ENCODE measurements at places on chromosomes 6 and 20. TPM values are rescaled to one million over a fixed set of nuclear protein-coding genes. Genes with fewer than 3 reads are reported as not detected.
A peak's percentile ranks its signal among the peaks of the same experiment; 100 is the strongest.

- DNase-seq = no peak
These were observed 8.6 kb downstream of the ULBP2 start for GRCh38 chr6:149950423-149950822.

The KIF16B gene
- 8.8 TPM for total RNA-seq

GRCh38 chr6:30730601-30731435, 10.7 kb downstream of the TUBB start:
- peak; percentile 83 for DNase-seq

DNA sequence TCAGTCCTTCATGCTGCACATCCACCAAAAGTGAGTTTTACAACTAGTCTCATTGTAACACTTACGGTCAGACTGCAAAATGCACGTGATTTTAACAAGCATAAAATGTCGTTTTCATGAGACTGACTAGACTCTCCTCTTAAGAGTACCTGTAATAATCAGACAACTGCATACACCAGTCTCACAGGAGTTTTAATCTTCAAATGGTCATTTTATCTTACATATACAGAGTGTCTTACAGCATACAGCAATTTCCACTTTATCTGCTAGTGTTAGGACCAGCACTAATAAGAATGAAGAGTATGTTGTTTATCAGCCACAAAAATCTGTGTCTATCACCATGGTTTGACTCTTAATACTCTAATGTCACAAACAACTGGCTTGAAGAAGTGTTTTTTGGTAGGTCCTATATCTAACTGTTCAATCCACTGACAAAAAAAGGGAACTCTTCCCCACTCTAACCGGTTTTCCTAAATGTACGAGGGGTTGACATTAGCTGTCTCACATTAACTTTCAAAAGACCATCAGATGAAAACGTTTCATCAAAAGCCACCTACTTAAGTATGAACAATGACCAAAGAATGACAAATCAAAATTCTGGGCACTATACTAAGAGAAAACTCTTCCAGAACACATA, 1.5 kb upstream of the ASF1A start:
- peak; percentile 52 for DNase-seq

GRCh38 chr6:163291622-163292021, 122.9 kb upstream of the QKI start:
- DNase-seq = peak; percentile 67

The STMN3 gene
- total RNA-seq = 1.7 TPM

DNA sequence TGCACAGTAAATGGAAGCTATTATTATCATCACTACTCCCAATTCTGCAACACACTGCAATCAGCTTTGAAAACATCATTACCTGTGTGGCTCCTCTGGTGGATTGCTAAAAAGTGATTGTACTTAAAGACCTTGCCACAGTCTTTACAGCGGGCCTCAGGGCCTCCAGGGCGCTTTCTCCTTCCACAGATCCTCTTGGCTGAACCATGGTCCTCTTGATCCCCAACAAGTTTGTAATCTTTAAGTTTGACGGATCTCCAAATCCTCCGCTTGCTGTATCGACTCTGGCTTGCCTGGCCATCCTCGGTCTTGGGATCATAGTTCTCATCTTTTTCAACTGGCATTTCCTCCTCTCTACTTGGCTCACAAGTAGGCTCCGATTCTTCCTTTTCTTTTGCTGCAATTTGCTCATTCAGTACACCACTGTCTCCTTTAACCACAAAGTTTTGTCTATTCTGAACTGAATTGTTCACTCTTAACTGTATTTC, 2.0 kb downstream of the ZBTB24 start:
- DNase-seq = no peak

- no peak for DNase-seq
These were observed 71.4 kb downstream of the MAFB start for GRCh38 chr20:40617594-40617993.

- no peak for DNase-seq
These were observed 70.5 kb upstream of the PRL start for GRCh38 chr6:22367346-22367745.

- no peak for DNase-seq
These were observed 135.5 kb downstream of the LRRC1 start for GRCh38 chr6:53930330-53930729.

DNA sequence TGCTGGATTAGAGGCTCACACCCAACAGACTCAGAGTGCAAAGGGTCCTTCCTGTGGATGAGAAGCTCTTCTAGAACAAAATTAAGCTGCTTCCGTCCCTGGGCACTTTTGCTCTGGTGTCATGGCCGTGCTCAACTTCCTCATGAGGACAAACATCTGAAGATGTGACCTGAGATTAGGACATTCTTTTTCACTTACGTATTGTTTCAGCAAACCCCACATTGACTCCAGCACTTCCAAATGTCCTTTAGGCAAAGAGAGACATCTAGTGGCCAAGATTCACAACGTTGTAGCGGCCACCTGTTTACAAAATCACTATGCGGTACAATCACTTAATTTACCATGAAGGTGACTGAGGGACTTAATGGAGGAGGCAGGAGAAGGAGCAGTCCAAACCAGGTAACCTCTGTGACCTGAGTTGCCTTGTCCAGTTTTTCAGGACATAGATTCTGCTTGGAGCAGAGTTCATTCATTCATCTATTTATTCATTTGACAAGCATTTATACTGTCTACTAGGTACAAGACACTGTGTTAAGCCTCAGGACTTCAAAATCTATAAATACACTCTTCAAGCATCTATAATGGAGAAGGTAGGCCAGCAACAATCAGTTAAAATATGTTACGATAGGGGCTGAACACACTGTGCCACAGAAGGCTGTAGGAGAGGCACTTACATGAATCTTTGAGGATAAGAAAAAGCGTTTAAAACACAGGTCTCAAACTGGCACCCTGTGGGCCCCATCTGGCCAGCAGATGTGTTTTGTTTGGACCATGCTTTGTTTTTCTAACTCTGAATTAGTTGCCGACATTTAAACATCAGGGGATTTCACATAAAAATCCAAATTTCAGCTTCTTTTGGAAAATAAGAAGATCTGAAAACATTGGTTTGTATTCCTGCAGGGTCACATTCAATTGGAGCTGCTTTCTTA, 5.6 kb upstream of the ADGRF1 start:
- DNase-seq = peak; percentile 94

DNA sequence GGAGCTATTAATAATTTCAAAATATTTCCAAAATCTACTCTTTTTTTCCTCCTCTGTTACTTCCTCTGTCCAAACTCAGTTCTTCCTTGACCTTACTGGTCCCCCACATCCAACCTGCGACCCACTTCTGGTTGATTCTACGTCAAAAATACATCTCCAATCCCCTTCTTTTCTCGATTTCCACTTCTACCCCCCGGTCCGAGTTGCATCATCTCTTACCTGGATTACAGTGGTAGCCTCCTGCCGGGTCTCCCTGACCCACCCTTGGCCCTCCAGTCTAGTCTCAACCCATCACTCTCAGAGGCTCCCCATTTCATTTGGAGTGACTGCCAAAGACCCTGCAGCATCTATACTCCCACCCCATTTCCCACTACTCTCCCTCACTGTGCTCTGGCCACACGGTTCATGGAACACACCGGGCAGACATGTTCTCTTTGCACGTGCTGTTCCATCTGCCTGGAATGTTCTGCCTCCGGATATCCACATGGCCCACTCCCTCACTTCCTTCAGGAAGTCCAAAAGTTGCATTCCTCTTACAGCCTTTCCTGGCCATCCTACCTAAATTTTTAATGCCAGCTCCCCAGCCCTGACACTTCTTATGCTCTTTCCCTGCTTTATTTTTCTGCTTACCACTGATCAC, 6.1 kb upstream of the CCND3 start:
- no peak for DNase-seq

DNA sequence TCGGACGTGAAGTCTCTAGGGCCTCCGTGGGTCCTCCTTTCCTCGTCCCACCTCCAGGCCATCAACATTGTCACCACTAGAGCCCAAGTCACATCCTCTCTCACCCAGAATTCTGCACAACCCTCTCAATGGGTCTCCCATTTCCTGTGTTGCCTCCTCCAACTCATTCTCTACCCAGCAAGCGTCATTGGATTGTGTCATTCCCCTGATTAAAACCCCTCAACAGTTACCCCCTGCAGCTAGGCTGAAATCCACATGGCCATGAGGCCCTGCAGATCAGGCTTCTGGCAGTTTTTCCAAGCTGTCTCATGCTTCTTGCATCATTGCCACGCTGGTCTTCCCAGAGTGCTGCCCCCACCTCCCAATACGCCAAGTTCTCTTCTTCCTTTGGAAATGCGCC, 12.9 kb upstream of the FAM210B start:
- DNase-seq = no peak

DNA sequence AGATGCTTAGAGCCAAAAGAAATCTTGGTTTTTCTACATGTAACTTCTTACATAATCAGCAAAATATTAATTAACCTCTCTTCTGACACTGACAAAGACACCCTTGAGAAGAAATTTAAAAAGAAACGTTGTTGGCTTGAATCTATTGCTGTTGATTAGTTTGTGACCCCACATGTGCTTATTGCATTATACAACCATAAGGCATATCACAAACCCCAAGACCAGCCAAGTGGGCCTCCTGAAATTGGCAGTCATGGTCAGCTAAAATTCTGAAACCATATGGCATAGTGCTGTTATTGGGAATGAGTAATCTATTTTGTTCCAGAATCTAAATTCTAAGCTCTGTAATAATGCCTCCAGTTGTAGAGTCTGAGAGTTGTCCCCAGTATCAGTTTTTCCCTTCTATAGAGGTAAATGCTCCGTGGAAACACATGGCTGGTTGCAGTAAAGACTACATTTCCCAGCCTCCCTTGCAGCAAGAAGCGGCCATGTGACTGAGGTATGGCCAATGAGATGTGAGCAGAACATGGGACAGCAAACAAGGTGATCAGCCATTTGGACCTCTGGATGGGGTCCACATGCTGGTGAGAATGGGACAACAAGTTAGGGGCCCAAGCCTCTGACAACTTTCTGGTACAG, 42.3 kb upstream of the PTPN1 start:
- DNase-seq = peak; percentile 63

DNA sequence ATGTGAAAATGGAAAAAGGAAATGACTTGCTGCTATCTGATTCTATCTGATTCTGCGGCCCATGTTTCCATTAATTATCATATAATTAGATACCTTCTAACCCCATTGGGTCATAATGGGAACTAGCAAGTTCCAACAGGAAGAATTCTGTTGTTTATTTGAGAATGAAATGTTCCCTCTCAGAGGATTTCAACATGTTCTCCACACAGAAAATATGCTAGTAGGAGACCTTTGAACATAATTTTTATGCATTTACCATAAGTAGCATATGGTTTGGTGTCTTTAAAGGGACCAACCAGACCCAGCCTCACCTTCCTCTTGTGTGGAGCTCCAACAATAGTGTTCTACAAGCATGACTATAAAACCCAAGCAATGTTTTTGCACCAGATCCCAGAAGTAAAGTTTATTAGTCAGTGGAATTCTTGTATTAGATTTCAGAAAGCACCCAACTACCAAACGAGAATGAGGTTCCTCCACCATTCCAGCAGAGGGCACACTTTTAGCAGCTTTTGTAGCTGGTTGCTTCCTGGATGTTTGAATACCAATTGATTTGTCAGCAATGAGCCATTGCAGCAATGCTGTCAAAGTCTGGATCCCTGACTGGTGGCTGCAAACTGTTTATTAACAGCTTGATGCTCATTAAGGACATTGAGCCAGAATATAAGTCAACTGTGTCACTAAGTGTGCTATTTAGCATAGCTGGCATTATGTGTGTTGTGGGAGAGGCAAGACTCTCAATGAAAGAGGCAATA, 143.6 kb upstream of the GJE1 start:
- DNase-seq = peak; percentile 71

GRCh38 chr20:61964675-61965605, 100.7 kb downstream of the TAF4 start:
- DNase-seq = no peak

The MARCKS gene
- 320 TPM for total RNA-seq

DNA sequence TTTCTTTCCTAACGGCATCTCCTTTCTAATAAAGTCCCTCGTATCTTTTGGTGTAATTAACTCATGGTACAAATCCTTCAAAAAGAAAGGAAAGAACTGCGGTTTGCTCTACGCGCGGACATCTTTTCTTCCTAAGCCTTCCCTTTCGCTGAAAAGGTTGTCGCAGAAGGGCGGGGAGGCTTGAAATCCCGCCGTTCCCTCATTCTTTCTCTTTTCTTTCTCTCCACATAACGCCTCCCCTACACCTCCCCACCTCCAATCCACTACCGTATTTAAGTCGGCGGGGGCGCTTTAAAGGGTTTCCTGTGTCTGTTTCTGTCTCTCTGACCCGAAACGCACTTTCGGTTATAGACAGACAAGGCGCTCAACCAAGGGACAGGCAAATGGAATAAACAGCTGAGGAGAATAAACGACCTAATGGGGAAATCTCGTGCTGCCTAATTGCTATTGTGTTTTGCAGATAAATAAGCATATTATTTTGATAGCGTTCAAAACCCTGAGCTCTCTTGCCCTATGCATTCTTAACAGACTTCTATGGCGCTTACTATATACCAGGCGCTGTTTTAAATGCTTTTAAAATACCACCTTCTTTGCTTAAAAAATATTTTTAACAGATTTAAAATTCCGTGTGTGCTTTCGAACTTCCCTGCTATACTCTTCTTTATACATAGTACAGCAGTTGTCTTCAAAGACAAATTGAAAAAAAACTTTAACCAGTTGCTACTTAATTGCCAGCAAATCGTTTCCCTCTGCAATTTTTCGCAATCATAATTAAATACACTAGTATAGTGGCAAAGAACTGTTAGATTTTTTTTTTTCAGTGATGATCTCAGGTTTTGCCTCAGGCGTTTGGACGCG, 2.5 kb upstream of the HEY2 start:
- DNase-seq = peak; percentile 47

- DNase-seq = peak; percentile 41
These were observed 269.6 kb downstream of the KHDC1L start for GRCh38 chr6:72955666-72956065.

DNA sequence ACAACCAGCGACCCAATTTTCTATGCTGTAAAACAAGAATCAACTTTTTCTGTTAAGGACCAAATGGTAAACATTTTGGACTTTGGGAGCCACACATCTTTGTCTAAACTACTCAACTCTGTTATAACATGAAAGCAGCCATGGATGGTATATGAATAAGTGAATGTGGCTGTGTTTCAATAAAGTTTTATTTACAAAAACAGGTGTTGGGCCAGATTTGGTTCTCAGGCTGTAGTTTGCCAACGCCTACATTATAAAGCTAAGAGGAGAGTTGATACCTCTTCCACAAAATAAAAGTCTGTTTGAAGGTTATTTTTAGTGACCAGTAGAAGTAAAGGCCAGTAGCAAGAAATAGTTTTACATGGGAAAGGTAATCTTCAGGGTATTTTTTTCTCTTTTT, 60.4 kb upstream of the SDHAF4 start:
- DNase-seq = no peak

The TSPYL4 gene
- total RNA-seq = 24.5 TPM

DNA sequence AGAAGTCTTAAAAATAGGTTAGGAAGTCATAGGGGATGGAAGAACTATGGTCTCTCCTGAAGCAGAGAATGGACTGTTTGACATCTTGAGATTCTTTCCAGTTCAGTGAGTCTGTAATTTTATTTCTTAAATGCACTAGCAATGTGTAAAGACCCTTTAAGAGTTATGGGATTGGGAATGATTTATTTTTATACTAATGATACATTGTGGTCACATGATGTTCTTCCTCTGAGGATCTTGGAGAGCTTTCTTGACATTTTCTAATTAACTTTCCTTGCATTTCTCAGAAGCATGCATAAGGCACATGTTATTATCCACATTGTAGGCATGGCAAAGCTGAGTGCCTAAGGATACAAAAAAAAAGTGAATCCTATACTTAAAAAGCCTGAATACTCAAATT, 507.6 kb upstream of the NRSN1 start:
- DNase-seq = no peak
